T follicular helper cell (primary cell): ENCODE measurements at places on chromosomes 6 and 20.

DNA sequence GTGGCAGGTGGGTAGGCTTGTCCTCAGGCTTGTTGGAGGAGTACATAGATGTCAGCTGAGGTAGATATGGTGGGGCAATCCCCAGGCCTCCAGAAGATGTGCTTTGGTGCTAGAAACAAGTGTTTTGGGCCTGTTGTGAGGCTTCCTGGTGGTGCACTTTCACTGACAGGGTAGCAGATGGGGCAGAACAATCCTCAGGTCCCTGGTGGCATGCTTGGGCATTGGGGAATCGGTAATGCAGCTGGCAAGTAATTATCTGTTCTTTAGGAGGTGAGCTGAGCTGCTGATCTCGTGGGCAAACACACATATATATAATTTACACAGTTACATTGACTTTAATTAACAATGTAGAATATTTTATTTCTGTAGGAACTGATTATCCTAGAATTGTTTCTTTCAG, 458.7 kb downstream of the BMP2 start:
- DNase-seq: no peak

DNA sequence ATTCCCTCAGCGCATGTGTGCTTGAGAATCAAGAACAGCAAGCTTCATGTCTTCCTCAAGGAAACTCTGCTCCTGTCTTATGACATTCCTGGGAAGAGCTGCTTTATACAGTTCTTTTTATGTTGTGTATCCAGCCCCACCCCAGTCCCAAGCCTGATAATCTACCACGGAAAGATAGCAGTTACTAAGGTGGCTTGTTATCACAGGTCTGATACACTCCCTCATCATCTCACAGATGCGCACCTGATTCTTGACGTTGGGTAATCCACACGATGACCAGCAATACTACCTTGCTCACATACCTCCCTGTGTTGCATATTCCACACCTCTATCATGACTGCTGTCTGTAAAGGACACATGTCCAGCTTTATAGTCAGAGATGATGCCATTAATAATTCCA, 3.2 kb downstream of the NHLRC1 start:
- DNase-seq: no peak

DNA sequence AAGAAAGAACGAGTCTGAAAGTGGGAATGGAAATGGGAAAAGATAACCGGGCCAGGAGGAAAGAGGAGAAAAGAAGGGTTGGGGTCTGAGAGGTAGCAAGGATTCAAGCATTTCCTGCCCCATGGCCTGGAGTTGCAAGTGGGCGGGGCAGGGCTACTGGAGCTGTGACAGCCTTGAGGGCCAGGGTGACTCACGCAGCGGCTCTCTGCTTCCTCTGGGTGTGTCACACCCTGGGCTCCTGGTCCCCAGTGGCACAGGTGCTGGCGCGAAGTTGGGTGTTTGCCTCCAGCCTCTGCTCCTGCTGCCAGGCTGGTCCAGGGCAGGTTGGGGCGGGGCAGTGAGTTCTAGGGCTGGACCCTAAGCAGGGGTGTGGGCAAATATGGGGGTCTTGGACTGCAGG, 3.3 kb upstream of the ULBP3 start:
- no peak for DNase-seq

- no peak for DNase-seq
These were observed at the start of gene ACSS2 for GRCh38 chr20:34876406-34877282. ACSS2 (plus strand) TSS chr20:34876612; CDS start chr20:34876646, 34 bp downstream.

DNA sequence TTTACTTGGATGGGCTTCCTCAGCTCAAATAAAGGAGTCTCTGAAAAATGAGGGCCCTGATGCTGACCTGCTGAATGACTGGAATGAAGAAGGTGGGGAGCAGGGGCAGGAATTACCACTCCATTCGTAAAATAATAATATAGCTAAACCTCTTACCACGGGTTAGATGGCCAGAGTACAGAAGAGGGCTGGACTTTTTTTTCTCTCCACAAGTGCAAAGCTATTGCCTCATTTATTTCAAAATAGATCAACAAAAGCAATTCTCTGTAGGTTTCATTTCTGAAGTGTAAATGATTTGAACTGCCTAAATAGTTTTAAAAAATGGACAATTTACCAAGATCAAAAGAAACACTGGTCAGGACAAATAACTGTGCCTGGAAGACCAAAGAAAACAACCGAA, 256.7 kb downstream of the KIF16B start:
- no peak for DNase-seq

DNA sequence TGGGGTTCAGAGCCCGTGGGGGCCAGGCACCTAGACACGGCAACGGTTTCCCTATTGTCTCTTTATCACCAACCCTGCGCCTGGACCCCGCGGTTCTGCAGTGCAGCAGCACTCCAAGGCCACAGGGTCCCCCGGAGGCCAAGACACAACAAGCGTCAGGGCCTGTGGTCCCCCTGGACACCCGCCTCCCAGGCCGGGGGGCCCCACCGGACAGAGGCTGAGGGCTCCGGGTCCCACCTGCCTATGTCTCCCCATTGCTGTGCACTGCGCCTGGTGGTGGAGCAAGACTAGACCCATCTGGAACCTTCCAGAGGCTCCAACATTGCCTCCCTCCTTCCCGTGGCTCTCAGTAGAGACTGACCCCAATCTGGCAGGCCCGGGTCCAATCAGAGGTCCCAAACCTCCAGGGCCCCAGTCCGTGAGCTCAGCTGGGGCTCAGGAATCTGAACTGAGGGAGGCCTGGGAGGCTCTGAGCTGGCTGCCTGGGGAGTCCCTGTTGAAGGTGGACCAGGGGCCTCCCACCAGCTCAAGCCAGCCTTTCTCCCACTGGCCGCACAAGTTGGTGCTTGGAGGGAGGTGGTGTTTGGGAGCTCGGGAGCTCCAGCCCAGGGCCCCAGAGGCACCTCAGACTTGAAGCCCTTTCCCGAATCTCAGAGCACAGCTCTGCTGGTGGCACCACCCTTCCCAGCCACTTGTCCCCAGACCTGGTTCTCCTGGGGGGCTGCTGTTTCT, 8.8 kb downstream of the GATA5 start:
- DNase-seq: no peak

DNA sequence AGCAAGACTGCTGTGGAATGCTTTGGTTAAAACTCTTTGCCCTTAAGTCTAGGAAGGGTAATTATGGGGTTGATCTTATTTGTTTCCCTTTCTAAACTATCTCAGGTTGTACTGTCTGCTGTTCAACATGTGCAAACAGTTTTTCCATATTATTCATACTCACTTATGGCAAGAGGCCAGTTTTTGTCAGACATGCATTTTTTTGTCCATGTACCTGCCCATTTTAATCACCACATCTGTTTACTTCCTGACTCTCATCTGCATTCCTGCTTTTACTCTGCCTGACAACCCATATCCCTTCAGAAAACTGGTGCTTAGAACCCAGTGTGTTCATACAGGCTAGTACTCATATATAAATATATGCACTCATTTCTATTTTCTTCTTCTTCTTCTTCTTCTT, 80.3 kb downstream of the LPA start:
- no peak for DNase-seq

- no peak for DNase-seq
These were observed 10.4 kb upstream of the ABHD16B start for GRCh38 chr20:63850689-63851547.

DNA sequence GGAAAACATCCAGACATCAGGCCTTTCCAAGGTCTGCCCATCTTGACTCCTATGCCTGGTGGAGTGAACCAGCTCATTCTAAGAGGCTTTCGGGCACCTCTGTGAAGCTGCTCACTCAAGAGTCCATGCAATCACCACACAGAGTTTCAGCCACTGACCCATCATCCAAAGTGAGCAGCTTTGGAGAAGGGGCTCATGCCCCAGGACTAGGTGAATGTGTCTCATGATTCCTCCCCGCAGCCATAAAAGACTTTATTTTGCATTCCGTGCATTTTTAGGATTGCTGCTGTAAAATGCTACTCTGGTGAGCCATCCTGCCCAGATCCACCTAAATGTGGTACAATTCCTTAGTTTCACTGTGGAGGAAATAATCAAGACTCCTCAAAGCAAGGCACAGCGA, 44.5 kb upstream of the EZR start:
- DNase-seq: no peak

DNA sequence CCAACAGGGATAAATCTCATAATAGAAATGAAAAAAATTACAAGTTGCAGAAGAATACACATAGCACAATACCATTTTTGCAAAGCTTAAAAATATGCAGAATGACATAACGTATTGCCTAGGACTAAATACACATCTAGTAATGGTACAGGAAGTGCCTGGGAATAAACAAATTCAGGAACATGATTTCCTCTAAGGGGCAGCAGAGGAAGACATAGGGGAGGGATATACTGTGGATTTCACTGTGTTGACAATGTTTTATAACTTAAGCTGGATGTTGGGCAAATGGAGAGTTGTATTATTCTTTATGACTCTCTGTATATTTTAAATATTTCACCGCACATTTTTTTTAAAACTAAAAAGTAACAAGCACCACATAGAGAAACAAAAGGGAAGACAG, 5.6 kb upstream of the GLO1 start:
- no peak for DNase-seq

DNA sequence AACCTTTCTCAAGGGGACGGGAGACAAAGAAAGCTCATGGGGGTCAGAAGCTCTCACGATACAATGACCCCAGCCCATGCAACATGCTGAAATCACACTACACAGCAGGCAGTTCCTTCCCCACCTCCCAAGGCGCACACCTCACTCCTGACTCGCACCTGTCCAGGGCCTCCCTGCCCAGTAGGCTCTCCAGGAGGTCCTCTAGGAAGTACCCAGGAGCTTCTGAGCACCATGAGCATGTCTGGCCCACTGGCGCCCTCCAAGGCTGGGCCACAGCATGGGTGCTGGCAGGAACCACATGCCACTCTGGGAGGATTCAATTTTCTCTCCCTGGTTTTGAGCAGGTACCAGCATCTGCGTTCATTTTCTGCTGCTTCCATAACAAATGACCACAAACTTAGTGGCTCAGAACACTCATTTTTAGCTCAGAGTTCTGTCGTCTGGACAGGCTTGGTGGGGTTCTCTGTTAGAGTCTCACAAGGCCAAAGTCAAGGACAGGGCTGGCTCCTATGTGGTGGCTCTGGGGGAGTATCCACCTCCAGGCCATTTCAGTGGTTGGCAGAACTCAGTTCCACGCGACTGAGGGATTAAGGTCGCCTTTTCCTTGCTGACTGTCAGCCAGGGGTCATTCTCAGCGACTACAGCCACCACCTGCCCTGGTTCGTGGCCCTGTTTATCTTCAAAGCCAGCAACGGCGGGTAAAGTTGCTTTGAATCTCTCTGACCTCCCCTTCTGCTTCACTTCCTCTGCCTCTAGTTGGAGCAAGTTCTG, 32.7 kb downstream of the ACSS1 start:
- no peak for DNase-seq

DNA sequence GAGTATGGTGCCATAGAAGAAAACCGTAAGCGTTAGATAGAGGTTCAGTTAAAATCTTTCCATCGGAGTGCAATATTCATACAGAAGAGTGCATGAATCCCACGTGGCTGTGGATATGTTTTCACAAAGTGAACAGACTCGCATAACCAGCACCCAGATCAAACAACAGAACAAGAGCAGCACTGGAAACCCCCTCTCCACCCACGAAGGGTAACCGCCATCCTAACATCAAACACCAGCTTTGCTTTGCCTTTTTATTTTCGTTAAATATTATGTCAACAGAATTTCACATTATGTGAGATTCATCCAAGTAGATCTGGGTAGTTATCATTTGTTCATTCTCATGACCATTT, 4.7 kb downstream of the GTSF1L start:
- peak; percentile 47 for DNase-seq

- peak; percentile 60 for DNase-seq
These were observed 8.6 kb upstream of the BTNL2 start for GRCh38 chr6:32415521-32416019.

DNA sequence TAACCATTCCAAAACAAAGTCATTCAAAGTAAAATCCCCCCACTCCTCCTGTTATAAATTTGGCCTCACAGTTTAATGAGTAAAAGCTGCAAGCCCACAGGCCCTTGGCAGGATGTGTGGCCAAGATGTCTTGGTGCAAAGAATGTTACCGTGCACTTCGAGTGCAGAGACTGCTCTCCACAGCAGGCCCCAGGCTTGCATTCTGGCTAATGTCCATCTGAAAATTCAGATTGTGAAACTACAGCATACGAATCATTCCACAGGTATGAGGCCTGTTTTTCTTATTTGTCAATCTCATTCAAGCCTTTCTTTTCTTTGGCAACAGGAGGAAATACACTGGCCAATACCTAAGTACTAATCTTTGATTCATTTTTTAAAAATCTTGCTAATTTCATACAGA, 7.1 kb downstream of the RPS6KA2 start:
- DNase-seq: no peak

GRCh38 chr6:135299256-135299655, 118.1 kb downstream of the MYB start:
- no peak for DNase-seq

DNA sequence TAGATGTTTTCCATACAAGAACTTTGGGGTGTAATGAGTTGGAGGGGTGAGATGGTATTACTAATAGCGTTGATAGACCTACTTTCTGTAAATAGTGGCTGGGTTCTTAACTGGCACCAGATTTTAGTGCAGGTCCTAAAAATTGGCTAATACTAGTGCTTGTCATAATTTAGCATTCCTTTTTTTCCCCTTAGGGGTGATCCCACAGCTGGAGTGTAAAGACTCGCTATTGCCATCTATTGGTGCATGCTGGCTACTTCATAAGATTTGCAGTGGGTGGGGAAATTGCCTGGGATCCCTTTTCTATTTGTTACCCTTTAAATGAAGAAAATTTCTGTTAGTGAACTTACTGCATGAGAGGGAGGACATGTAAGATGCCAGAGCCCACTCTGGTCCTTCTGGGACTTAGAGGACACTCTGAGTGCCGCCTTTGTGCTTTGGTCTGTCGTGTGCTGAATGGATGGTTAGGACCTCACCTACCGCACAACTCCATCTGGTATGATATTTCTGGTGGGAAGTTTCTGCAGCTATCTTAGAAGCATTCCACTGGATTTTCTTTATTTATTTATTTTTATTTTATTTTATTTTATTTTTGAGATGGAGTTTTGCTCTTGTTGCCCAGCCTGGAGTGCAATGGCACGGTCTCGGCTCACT, 195.5 kb downstream of the JARID2 start:
- peak; percentile 19 for DNase-seq

DNA sequence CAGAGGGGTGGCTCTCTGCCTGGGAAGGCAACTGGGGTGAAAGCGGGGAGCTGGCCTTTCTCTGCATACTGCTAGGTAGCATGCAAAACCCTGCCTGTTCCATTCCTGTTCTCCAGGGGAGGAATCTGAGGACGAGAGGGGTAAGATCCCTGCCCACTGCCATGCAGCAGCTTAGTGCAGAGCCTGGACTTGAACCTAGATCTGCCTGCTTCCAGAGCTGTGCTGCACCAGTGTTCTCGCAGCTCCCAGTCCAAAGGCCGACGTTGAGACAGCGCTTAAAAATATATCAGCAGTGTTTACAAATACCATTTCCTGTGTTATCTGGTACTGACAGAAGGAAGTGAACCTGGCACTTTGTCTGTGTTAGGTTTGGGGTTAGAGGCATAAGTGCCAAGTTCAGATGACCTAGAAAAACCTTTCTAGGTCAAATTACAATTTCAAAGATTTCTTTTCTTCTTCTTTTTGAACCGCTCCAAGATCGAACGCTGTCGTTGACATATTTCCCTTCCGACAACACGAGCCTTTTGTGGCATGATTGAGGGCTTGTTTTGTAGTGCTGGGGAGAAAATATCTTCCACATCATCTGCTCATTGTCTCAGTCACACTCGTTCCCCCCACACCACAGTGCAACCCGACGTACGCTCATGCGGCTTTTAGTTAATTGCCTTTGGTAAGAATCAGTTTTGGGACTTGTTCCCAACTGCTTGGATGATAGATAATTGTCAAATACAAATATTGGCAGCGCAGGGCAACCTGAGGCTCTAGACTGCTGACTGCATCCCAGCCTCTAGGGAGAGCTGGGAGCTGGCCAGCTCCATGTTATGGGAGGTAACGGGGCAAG, 44.6 kb downstream of the TOX2 start:
- DNase-seq: peak; percentile 17
